ENCODE measurements at places on chromosomes 11 and 22. TPM values are rescaled to one million over a fixed set of nuclear protein-coding genes. Genes with fewer than 3 reads are reported as not detected.

DNA sequence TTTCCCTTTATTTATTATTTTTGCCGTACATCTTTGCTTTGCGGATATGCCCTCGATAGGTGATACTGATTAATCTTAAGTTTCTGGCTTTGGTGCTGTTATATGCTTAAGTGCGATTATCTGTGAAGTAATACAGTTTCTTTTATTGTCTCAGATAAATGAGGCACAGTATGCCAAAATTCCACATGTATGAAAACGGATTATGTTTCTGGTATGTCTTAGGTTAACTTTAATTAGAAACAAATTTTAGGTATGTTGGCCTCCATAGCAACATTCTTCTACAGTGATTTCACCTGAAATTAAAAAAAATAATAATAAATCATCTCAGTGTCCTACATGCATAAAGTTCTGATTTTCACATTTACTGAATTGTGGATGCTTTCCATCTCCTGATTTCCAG, 119.2 kb downstream of the ARHGAP42 start:
- peaks cover 11% of the 10 kb centered on the region for H3K4me1 ChIP-seq
- H3K27me3 ChIP-seq, result no peaks in the 10 kb centered on the region
- no peak for DNase-seq
- H3K36me3 ChIP-seq, result no peaks in the 10 kb centered on the region
- no peak overlapping the region for H3K27ac ChIP-seq
- H3K4me3 ChIP-seq, result no peak overlapping the region

DNA sequence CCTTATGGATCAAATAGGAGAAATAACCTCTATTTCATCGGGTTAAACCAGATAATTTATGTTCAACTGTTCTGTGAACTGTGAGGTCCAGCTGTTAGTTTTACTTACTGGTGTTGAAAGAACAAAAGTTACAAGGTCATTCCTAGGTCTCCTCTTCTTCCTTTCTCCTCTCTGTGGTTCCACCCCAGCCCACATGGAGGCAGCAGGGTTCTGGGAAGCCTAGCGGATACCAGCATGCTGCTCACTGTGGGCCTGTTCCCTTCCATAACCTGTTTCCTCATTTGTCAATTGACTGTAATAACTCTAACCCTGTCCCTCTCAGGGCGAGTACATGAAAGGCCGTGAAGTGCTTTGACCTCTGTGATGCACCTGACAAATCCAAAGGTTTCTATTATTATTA, 27.8 kb downstream of the RELT start:
- peaks cover 12% of the 10 kb centered on the region for H3K4me1 ChIP-seq
- H3K27me3 ChIP-seq, result no peaks in the 10 kb centered on the region
- H3K4me3 ChIP-seq, result no peak overlapping the region
- DNase-seq, result peak; percentile 73
- H3K36me3 ChIP-seq, result peaks cover 50% of the 10 kb centered on the region

DNA sequence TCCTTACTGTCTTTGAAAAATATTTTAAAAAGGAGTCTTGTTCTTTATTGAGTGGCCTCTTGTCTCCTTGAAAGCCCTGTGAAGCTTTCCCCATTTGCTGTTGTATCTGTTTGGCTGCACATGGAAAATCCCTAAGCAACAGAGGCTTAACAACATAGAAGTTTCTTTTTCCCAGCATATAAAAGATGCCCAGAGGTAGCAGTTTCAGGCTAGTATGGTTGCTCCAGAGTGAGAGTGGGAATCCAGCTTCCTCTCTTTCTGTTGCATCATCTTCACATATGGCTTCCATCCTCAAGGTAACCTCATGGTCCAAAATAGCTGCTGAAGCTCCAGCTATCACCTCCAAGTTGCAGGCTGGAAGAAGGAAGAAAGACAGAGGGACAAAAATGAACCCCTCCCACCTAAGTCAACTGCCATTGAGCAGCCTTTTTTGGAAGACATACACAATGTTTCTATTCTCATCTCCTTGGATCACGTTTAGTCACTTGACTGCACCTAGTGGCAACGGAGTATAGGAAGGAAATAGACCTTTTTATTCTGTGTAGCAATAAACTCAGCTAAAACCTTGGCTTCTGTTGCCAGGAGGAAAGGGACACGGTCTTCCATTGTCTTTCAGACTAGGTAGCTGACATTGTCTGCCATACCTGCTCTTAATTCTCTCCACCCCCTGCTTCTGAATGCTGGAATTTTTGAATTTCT, 5.3 kb downstream of the CSF2RB start:
- DNase-seq, result no peak
- H3K36me3 ChIP-seq, result no peaks in the 10 kb centered on the region
- peaks cover 66% of the 10 kb centered on the region for H3K4me1 ChIP-seq
- no peak overlapping the region for H3K4me3 ChIP-seq

DNA sequence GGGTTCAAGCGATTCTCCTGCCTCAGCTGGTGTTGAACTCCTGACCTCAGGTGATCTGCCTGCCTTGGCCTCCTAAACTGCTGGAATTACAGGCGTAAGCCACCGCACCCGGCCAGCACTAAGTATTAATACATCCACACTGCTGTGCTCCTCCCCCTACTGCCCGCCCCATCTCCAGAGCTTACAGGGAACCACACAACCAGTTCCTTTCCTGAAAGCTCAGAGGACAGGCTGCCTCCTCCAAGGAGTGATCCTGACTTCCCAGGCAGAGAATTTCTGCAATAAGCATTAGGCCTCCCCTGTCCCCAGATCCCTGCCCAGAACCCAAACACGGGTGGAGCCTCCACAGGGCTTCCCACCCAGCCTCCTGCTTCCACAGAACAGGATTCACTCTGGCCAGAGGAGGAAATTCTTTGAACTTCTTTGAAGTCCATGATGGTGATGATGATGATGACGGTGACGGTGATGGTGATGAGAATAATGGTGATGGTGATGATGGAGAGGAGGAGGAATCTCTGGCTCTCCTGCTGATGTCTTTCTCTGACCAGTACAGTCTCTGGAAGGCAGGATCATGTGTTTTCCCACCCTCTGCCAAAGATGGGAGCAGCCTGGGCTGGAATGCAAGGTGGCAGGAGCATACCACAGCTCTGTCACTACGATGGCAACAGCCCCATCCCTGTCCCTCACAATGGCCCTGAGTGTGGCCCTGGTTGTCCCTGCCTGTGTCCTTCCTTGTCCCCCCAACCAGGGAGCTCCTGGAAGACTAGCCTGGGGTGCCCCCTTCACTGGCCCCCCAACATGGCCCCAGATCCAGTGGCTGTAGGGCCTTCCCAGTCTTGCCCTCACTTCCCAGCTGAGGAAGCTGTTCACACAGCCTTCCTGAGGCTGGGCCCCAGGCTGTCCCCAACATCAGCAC, 33.5 kb upstream of the CSNK1E start:
- peaks cover 29% of the 10 kb centered on the region for H3K36me3 ChIP-seq
- H3K4me3 ChIP-seq, result no peak overlapping the region
- H3K27me3 ChIP-seq, result no peaks in the 10 kb centered on the region
- H3K4me1 ChIP-seq, result no peaks in the 10 kb centered on the region
- no peak overlapping the region for H3K27ac ChIP-seq
- DNase-seq, result no peak

- no peak overlapping the region for H3K4me3 ChIP-seq
- H3K27ac ChIP-seq, result no peak overlapping the region
- H3K36me3 ChIP-seq, result no peaks in the 10 kb centered on the region
- no peak for DNase-seq
These were observed 78.6 kb downstream of the ME3 start for GRCh38 chr11:86593833-86594232.

DNA sequence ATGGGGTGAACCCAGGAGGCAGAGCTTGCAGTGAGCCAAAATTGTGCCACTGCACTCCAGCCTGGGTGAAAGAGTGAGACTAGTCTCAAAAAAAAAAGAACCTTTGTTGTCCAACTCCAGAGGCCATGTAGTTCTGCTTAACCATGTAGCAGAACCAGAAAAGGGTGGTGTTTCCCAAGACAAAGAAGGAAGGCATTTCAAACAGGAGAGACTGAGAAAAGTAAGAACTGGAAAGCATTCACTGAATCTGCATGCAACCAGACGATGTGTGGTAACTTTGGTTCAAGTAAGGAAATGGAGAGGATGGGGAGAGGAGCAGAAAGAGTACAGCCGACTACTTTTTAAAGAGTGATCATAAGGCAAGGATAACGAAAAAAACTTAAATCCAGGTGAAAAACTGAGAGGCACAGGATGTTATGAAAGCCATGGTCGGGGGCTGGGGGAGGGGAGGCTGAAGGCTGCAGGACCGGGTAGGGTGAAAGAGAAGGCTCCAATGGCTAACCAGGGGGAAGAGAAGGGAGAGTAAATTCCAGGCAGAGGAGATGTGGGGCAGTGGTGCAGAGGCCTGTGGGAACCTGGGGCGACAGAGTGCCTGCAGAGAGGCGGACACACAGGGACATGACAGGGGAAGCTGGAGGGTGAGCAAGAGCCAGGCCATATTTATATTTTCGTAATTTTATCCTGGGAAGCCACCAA, 48.8 kb downstream of the MAPK1 start:
- no peak overlapping the region for H3K4me3 ChIP-seq
- H3K27me3 ChIP-seq, result no peaks in the 10 kb centered on the region
- no peak overlapping the region for H3K27ac ChIP-seq
- H3K4me1 ChIP-seq, result peaks cover 45% of the 10 kb centered on the region

- H3K27ac ChIP-seq, result peak overlapping the region; percentile 51
- peak; percentile 42 for DNase-seq
- no peaks in the 10 kb centered on the region for H3K27me3 ChIP-seq
- no peaks in the 10 kb centered on the region for H3K36me3 ChIP-seq
- no peaks in the 10 kb centered on the region for H3K4me1 ChIP-seq
- no peak overlapping the region for H3K4me3 ChIP-seq
These were observed 77.9 kb upstream of the TOP3B start for GRCh38 chr22:22060200-22061084.

- H3K4me1 ChIP-seq, result peaks cover 35% of the 10 kb centered on the region
- H3K4me3 ChIP-seq, result no peak overlapping the region
- H3K36me3 ChIP-seq, result no peaks in the 10 kb centered on the region
- DNase-seq, result no peak
- H3K27me3 ChIP-seq, result no peaks in the 10 kb centered on the region
These were observed 47.3 kb downstream of the IGF2 start for GRCh38 chr11:2091786-2092463.

DNA sequence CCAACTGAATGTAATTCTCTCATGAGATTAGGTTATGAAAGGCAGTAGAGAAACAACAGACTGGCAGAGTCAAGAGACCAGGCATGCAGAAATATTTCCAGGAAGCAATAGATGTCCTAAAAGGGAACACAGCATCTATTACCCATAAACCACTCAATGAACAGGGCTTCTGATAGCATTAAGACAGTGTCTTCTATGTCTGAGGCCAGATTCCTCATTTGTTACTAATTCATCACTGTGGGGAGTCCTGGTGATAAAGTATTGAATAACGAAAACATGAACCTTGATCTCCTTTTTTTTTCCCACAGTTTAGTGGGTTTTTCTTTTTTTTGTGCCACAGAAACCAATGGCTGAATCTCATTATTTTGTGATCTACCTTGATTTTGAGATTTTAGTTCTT, 339.0 kb downstream of the METTL15 start:
- no peaks in the 10 kb centered on the region for H3K27me3 ChIP-seq
- no peaks in the 10 kb centered on the region for H3K36me3 ChIP-seq
- no peak for DNase-seq
- H3K4me3 ChIP-seq, result no peak overlapping the region

- no peaks in the 10 kb centered on the region for H3K27me3 ChIP-seq
- no peak for DNase-seq
- no peaks in the 10 kb centered on the region for H3K36me3 ChIP-seq
- H3K27ac ChIP-seq, result no peak overlapping the region
These were observed 11.4 kb downstream of the OR10D3 start for GRCh38 chr11:124194293-124195188.

- no peak overlapping the region for H3K27ac ChIP-seq
- no peaks in the 10 kb centered on the region for H3K27me3 ChIP-seq
- H3K4me1 ChIP-seq, result no peaks in the 10 kb centered on the region
- H3K36me3 ChIP-seq, result no peaks in the 10 kb centered on the region
These were observed 18.1 kb upstream of the GNB1L start for GRCh38 chr22:19872779-19873137.

DNA sequence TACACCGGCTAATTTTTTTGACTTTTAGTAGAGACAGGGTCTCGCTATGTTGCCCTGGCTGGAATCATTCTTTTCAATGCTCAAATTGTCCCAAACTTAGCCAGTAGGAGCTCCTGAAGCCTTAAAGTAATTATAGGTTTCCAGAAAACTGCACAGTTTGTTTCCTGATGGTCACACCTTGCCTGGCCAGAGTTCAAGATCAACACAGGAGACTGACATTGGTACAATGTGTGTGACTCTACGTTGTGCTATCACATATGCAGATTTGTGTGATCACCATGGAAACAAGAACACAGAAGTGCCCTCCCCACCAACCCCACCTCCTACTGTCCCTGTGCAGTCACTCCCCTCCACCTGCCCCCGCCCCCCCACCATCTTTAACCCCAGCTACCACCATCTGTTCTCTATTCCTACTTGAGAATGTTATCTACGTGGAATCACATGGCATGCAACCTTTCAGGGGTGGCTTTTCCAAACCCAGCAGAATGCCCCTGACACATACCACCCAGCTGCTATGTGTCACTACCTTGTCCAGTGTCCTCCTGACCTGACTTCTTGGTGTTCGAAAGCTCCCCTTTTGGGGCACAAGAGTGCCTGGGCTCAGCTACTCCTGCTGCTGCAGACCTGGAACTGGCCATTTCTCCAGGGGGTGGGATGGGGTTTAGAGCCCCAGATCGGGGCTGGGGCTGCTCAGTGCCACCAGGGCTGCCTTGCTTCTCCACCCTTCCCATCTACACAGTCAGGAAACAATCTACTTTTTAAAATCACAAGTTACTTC, 6.1 kb upstream of the NAP1L4 start:
- H3K36me3 ChIP-seq, result peaks cover 32% of the 10 kb centered on the region
- no peak for DNase-seq
- no peaks in the 10 kb centered on the region for H3K27me3 ChIP-seq
- H3K27ac ChIP-seq, result no peak overlapping the region
- peaks cover 5% of the 10 kb centered on the region for H3K4me1 ChIP-seq

DNA sequence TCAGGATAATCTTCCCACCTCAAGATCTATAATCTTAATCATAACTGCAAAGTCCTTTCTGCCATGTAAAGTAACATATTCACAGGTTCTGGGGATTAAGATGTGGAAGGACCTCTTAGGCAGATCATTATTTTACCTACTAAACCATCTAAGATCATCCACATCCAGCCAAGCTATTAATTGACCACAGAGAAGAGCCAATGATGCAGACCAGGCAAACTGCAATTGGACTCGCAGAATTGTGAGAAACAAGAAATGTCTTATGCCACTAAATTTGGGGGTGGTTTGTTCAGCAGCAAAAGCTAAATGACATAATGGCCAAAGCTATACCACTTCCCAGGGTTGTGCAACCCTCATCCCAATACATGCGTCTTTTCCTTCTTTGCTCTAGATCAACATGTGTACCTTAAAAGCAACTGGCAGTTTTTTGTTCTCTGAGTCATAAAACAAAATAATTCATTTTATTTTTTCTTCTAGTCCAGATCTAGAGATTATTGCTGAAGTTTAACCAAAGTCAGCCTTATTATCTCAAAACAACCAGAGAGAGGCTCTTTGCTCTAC, 88.7 kb upstream of the CHRM4 start:
- no peaks in the 10 kb centered on the region for H3K27me3 ChIP-seq
- no peaks in the 10 kb centered on the region for H3K4me1 ChIP-seq
- no peak overlapping the region for H3K27ac ChIP-seq
- no peak overlapping the region for H3K4me3 ChIP-seq

GRCh38 chr11:31477528-31478222, 31.7 kb downstream of the IMMP1L start:
- H3K4me3 ChIP-seq, result no peak overlapping the region
- no peaks in the 10 kb centered on the region for H3K4me1 ChIP-seq
- no peaks in the 10 kb centered on the region for H3K27me3 ChIP-seq
- H3K36me3 ChIP-seq, result no peaks in the 10 kb centered on the region
- H3K27ac ChIP-seq, result no peak overlapping the region

Gene PLA2G6
- total RNA-seq, result 11.0 TPM

Gene HSCB
- 8.2 TPM for total RNA-seq

Gene GSTT2B
- total RNA-seq, result 1.1 TPM

Gene TRIM21
- 7.8 TPM for total RNA-seq

Measured in heart left ventricle (tissue), 16 donors.